ENCODE measurements at places on chromosomes 5 and 9.

DNA sequence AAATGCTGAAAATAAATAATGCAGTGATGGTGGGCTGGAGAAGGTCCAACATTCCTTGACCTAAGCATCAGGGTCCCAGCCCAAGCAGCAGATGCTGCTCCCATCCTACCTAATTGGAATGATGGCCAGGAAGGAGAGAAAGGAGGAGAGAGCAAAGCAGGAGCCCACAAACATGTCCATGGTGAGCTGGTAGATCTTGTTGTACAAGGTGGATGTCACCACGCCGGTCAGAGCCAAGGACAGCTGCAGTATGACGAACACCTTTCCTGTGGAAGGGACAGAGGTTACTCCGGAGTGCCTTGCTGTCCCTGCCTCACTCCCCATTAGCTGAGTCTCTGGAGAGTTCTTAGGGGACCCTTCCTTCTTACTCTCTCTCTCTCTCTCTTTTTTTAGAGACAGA is 4.3 kb downstream of the SLC46A2 start:
- no peak for DNase-seq

DNA sequence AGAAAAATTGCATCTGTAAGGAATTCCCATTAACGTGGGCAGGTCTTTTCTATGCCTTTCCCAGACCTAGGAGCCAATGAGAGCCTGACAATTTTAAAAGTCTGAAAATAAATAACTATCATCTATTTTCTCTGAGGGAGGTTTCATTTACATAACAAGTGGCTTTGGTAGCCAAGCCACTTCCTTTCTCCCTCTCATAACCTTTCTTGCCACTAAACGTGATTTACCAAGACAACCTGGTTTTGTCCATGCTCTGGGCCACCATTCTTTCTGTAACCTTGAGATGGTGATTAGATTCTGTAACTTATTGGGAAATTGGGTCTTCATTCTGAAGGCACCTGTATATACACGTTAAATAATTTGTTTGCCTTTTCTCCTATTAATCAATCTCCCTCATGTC is 1046.9 kb downstream of the CDH12 start:
- no peak for DNase-seq

GRCh38 chr9:134666831-134667230 is 25.2 kb downstream of the COL5A1 start:
- no peak for DNase-seq

DNA sequence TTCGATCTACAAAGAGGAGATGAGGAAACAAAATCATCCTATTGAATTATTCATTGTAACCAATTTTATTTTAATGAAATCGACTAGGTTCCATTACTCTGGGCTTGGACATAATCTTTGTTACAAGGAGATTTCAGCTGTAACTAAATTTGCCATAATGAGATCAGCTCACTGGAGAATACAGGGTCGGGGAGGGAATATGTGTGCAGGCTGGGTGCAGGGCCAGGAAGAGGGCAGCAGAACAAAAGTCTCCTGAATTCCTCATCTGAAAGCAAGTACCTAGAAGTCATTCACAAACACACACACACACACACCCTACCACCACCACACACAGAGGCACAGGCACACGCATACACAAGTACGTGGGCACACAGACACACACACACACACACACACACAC is 151.2 kb downstream of the PAPPA start:
- DNase-seq = no peak

- no peak for DNase-seq
Measured at GRCh38 chr5:166341740-166342337, 1949.6 kb upstream of the WWC1 start.

- DNase-seq = no peak
Measured at GRCh38 chr5:174083056-174083827, 37.7 kb downstream of the NSG2 start.

DNA sequence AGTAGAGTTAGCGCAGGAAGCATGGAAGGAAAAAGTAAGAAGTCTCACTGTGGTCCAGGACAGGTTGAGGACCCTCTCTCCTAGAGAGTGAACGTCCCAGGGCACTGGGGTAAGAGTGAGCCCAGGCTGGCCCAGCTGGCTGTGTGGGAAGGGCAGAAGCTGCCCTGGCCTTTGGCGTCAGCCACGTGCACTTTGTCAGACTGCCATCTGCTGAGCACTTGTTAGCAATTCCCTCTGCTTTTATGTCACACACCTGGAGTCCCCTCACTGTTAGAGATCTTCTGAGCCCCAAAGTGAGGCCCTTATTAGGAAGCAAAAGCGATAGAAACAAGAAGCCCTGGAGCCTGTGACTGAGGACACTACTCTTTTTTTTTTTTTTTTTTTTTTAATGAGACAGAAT is 79.1 kb downstream of the UGCG start:
- DNase-seq = peak; percentile 36

GRCh38 chr5:78699552-78700153 is 51.1 kb upstream of the LHFPL2 start:
- no peak for DNase-seq

DNA sequence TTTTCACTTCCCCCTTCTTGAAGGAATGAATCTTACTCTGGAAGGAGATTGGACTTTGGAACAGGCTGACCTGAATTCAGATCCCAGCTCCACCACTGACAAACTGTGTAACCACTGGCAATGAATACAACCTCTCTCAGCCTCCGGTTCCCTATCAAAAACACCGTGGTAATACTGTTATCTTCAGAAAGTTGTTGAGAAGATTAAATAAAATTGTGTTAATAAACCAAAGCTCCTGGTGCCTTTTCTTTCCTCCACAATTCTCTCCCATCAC is 99.7 kb upstream of the RAI14 start:
- DNase-seq = no peak

- no peak for DNase-seq
Measured at GRCh38 chr5:5018578-5018970, 121.6 kb upstream of the ADAMTS16 start.

DNA sequence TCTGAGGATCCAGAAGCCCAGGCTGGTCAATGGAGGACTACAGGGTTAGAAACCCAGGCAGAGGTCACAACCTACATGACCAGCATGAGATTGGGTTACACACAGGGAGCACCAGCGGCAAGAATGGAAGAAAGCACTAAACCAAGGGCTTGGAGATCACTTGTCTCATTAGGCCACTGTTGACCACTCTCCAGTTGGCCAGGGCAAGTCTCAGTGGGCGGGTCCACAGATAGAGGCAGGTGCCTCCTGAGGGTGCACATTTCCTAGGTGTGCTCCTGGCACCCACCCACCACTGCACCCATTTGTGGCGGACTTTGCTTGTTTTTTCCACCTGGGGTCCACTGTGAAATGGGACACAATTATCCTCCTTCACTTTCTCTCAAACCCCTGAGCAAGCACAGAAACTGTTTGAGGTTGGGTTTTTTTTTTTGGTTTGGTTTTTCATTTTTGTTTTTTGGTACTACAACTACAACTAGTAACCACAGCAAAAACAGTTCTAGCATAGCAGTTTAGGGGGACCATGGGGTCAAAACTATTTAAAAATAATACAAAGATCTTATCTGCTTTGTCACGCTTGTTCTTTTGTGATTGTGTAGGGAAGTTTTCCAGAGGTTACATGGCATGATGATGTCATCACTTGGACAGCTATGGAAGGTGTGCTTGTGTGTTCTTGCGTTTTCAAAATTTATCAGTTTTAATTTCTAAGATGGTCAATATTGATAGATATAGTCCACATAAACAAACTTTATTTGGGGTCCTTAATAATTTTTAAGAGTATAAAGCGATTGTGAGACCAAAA is 6.1 kb downstream of the NPR2 start:
- DNase-seq = no peak

DNA sequence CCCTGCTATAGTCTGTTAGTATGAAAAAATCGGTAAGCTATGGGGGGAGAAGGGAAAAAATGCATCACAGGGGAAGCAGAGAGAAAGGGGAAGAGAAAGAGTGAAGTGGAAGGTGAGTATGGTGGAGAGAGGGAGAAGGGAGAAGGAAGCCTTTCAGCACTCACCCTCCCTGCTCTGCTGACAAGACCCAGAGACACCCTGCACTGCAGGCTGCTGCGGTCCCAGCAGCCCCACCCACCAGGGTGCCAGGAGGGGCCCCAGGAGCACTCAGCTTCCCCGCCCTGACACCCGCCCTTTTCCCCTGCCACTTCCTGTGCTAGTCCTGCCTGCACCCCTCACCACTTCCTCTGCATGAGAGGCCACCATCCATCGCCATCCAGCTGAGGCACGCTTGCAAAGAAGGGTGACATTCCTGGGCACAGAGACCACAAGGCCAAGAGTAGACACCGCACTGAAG is 12.7 kb downstream of the STK10 start:
- peak; percentile 90 for DNase-seq

- DNase-seq = peak; percentile 36
Measured at GRCh38 chr5:55226027-55226933, 835 bp downstream of the MCIDAS start.

GRCh38 chr9:128244837-128245231 is 31.0 kb downstream of the GOLGA2 start:
- no peak for DNase-seq

DNA sequence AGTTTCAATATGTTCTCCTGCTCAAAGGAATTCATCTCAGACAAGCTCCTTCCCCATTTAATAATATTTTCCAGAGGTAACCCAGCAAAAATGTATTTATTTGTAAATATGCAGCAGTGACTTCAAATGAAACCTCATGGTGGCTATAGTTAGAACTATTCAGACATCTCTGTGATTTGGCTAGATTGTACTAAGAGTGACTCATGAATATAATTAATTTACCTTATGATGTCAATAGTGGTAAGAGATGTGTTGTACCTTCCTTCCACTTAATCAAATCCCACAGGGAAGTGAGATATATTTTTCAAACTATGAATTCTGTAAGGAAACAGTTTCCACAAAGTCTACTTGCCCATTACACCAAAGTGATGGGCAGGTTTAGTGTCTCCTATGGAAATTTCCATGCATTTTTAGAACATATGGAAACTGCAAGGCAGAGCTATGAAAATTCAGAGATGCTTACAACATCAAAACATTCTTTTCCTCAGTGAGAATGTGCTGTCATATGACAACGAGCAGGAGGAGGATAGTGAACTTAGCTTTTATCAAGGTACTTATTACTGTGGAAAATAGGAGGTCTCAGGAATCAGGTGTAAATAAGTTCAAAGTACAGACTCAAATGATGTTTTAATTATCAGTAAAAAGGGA is 34.0 kb upstream of the SPDL1 start:
- no peak for DNase-seq

GRCh38 chr5:128842241-128842640 is 123.0 kb upstream of the SLC27A6 start:
- no peak for DNase-seq

GRCh38 chr5:168286386-168286785 is 5.1 kb upstream of the WWC1 start:
- DNase-seq = no peak

DNA sequence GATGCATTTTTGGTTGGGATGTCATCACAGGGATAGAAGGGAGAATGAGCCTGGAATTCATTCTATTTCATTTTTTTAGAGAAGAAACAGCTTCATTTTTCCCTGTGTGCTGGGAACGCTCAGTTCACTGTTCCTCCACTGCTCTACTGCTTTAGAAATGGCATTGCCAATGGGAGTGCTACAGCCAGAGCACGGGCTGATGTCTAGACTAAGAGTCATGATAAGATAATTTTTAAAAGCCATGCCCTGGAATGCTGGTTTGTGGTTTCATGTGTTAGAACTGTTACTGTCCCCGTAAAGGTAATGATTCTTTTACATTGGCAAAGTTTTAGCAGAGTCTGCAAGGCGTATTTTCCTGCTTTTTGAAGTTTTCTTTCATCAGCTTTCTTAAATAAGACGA is 119.6 kb downstream of the SEMA6A start:
- DNase-seq = no peak

- DNase-seq = no peak
Measured at GRCh38 chr9:125568621-125569020, 138.4 kb downstream of the MAPKAP1 start.

Data from CD4-positive, alpha-beta T cell treated with Interferon alpha-2 for 1 hour (primary cell).